ENCODE measurements at places on chromosomes 4 and X.

DNA sequence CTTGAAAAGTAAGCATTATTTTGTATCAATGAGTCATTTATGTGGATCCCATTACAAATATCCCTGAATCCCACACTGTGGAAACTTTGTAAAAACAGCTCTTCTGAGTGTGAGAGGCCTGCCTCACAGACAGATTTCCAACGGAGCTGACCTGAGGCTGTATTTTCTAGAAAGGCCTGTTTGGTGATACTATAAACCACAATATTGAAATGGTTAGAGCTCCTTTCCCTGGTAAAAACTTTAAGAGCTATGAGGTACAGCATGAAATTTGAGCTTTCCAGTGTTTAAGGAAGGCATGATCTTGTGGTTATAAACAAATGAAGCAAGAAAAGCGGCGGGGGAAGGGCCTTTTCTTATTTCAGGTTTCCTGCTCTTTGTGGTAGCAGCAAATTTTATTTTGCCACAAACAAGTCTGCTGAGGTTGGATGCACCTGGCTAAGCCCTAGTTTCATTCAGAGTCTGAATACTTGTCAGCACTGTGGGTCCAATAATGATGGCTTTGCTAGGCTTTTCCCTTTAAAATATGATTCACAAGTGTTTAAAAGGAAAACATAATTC, 86.8 kb upstream of the ETNPPL start:
- DNase-seq = peak; percentile 85

DNA sequence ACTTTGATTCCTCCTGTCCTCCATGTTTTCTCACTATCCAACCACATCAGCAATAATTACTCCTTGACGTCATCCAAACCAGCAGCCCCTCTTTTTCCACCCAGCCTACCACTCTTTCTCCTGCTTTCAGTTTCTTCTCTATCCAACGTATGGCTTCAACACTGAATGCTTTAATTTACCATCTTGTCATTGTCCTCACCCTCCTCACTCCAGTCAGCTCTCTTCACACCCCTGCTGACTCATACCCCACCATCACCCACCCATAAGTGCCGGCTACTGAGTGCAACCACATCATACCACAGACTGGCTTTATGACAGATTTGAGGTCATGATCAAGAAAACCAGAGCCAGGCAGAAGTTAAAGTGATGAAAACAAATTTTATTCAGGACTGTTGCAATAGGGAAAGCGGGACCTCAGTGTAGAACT, 9.8 kb upstream of the ANXA5 start:
- peak; percentile 96 for DNase-seq

DNA sequence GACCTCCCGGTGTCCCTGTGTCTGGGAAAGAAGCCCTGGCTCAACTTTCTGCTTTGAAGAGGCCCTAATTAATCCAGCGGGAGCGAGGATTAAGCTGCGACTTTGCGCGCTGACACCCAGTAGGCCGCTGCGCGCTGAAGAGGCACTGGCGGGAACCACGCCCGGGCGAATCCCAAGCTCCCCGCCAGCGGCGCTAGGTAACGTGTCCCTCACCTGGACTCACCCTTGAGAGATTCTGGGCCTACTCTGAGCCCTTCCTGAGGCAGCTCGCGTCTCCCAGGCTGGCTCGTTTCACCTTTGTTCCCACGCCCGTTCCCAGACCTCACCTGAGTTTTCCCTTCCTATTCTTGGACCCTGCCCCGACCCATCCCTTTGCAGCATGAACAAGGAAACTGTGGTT, 616 bp upstream of the KLHL34 start:
- DNase-seq = no peak

- DNase-seq = peak; percentile 80
Observed at GRCh38 chr4:120709991-120710390, 212.5 kb downstream of the PRDM5 start.

- peak; percentile 86 for DNase-seq
Observed at GRCh38 chrX:39757971-39758370, 339.8 kb downstream of the BCOR start.

DNA sequence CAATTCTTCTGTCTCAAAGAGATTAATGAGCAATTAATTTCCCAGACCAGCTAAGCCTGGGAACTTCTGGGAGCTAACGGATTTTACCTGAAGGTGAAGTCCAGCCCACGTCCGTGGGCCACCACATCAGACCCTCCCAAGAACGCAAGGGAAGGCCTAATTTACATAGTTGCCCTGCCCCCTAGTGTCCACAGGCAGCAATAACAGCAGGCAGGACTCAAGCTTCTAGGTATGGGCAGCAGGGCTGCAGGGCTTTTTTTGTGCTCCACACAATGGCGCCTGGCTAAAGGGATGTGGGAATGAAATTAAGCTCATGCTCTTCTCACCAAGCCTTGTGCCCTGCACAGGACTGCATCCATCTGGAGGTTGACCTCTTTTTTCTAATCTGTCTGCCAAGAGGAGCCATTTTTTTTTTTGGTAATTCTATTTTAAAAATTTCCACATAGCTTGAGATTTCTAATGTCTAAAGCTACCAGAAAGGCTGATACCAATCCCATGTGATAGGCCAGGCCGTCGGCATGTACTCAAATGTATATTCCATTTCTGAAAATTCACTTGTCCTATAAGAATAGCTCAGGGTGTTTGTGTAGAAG, 111.9 kb upstream of the TMEM164 start:
- peak; percentile 50 for DNase-seq

GRCh38 chrX:30751497-30751896, 98.3 kb downstream of the GK start:
- no peak for DNase-seq

- DNase-seq = no peak
Observed at GRCh38 chr4:139801895-139802294, 136.3 kb downstream of the MGST2 start.

DNA sequence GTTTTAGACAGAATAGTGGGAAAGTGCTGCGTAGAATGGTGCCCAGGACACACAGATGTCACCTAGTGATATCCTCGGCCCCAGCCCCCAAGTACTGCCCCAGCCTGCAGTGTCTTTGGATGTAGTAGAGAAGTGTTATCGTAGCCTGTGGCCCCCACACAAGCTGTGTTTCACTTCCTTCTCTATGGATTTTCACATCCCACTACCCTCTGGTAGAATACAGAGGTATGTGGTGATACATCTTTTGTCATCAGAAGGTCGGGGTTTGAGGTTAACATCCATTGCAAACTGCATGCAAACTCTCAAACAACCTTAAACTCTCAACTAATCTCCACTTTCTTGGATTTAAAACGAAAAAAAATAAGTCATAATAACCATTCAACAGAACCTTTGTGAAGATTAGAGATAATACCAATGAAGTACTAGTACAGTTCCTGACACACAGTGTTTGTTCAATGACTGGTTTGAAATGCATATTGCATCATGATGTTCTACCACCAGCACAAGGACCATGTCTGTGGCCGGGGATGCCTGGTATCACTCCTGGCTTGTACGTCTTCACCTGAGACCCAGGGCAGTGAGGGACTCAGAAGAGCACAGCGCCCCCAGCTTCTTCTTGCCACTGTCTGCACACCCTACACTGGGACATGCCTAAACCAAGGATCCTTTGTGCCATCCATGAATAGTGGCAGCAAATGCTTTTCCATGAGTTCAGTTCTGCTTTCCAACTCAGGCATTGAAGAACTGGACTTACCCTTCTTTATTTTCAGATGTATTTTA, 267.3 kb downstream of the DCTD start:
- peak; percentile 16 for DNase-seq

DNA sequence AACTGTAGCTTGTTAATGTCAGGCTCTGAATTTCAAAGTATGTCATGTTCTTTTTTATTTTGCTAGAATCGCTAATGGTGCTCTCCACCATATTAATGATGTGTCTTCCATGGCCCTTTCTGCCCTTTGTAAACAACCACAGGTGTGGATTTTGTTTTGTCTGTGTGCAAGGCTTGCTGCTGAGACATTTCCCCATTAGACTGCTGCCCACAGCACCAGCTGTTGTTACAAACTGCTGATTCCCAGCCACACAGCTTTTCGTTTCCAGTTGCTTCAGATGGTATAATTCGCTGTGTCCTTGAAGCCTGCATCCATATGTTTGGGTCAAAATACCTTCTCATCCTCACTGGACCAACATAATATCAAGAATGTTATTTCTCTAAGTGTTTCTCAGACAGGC, 32.8 kb downstream of the KCNIP4 start:
- DNase-seq = no peak

- no peak for DNase-seq
Observed at GRCh38 chr4:78418406-78418805, 133.2 kb upstream of the ANXA3 start.

- DNase-seq = no peak
Observed at GRCh38 chr4:84494531-84494930, 4.6 kb downstream of the NKX6-1 start.

DNA sequence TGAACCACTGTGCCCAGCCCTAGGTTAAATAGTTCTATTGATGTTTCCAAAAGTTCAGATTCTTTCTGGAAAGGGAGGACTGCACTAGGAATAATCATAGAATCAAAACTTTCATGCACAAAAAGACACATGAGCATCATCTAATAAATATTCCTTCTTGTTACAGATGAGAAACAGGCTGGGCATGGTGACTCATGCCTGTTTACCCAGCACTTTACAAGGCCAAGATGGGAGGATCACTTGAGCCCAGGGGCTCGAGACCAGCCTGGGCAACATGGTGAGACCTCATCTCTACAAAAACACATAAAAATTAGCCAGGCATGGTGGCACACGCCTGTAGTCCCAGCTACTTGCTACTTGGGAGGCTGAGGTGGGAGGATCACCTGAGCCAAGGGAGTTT, 27.7 kb downstream of the LARP7 start:
- no peak for DNase-seq

DNA sequence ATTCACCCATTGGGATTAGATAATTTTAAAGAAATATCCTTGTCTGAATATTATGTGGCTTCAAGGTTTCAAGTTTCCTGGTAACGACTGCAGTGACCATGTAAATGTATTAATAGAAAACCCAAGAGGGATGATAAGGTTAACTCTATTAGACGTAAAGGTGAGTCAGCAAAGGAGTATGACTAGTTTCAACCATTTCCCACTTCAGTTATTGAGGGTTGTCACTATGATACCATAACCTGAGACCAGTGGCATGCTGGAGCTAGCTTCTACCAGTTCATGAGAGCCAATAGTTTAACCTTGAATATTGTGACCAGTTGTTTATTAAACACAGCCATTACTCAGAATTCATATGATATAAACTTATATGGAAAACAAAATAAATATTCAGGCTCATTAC, 270.1 kb downstream of the TMA16 start:
- no peak for DNase-seq

DNA sequence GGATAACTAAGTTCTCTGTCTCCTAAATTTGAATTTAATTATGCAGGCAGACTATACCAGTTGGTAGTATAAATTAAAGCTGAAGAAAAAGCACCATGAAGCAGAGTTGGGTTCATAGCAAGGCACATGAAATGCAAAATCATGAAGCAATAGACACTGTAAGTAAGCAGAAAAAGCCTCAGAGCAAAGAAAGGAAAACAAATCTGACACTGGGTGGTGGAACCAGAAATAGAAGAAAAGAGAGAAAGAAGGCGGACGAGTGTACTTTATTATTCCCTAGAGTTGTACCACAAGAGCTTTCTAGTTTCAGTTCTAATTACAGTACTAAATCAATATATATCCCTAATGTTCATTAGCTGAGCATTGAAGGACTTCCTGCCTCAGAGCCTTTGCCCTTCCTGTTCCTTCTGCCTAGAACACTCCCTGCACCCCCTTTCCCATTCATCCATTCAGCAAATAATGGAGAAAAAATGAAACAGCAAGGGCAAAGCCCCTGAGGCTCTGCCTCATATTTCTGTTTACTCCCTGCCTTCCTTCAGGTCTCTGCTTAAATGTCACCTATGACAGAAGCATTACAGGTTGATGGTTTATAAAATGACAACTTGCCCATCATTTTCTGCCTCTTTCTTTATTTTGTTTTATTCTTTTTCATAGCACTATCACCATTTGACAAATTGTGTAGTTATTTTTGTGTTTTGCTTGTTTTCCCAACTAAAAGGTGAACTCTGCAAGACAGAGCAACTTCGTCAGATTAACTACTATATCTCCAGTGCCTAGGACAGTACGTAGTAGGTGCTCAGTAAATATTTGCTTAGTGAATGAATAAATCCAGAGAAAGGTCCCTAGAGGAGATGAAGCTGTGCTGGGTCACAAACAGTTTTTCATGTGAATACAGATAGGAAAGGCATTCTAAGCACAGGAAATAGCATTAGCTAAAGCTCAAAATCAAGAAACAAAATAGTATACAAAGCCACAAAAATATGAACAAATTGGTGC, 154.0 kb upstream of the RASGEF1B start:
- no peak for DNase-seq

DNA sequence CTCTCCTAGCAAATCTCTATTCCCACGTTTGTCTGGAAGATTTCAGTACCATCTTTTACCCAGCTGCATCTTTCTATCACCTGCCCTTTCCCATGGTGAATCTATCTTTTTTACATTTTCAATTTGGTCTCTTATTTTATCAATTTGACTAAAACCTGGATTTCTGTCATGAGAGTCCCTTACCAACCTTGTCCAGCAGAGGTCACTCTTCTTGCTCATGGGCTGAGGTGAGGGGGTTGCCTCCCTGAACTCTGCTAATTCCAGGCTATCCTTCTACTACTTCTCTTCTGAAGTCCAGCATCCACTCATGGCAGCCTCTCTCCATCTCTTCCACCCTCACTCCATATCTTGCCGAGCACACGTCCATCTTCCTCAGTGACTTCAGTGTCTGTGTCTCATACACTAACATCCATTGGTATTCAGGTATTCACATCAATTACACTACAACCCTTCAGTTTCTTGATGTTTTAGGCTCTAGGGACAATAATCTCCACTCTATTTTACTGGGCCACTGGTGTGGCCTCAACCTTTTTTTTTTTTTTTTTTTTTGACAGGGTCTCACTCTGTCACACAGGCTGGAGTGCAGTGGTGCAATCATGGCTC, 17.8 kb upstream of the ZNF827 start:
- no peak for DNase-seq

DNA sequence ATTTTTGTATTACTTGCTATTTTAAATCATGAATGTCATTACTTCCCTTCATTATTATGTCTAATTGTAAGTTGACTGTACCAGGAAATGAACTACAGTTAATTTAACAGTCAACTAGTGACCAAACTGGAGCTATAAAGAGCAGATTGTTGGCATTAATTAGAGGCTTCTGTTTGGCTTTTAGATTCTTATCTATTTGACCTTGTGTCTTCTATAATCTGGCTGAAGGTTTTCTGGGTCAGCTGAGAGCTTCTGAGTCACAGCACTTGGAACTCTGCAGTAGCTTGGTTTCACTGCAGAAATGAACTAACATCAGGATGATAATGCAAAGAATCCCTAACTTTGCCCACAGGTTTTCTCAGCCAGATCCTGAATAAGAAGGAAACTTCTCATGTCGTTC, 169.2 kb upstream of the LEF1 start:
- DNase-seq = peak; percentile 66

GRCh38 chr4:143025081-143025704, 159.5 kb upstream of the USP38 start:
- peak; percentile 47 for DNase-seq

- peak; percentile 64 for DNase-seq
Observed at GRCh38 chr4:149793459-149793858, 22.2 kb downstream of the IQCM start.

DNA sequence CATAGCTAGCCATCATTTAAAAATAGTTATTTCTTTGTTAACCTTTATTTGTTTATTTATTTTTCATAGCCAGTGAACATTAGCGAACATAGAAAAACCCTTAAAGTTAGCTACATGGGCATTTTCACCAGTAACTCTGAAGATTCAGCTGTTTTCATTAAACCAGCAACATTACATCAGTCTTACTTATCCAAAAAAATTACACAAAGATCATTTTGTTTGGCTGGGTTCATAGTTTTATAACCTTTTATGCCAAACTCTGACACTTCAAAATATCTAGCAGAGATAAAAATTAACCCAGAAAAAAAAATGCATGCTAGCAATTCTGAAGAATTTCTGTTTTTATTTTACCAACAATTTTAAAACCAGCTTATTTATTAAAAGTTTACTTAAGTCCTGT, 784.1 kb downstream of the PCDH18 start:
- DNase-seq = no peak

Data from fibroblast of upper back skin (primary cell).